A172 (cell line): ENCODE measurements at places on chromosomes 3 and 15.
A peak's percentile ranks its signal among the peaks of the same experiment; 100 is the strongest.

- DNase-seq: no peak
Observed at GRCh38 chr3:102537123-102537522, 102.3 kb downstream of the ZPLD1 start.

DNA sequence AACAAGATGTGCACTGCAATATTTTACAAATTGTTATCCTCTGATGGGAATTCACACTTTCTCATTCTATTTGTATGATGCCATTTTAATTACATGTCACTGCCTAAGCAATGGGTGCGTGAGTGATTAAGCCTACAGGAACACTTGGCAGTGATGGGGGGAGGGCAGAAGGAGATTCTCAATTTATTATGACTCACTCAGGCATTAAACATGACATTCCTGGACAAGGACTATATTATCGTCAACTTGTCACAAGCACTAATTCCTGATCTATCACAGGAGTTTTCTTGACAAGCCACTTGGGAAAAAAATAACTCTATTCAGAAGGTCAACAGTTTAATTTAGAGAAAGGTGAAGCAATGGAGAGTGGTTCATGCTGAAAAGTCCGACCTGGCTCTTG lies 556.8 kb downstream of the NSUN3 start:
- no peak for DNase-seq

- peak; percentile 38 for DNase-seq
Observed at GRCh38 chr3:40623567-40623966, 98.8 kb downstream of the ZNF621 start.

GRCh38 chr3:170961616-170962400 lies 53.4 kb upstream of the EIF5A2 start:
- DNase-seq: peak; percentile 29

DNA sequence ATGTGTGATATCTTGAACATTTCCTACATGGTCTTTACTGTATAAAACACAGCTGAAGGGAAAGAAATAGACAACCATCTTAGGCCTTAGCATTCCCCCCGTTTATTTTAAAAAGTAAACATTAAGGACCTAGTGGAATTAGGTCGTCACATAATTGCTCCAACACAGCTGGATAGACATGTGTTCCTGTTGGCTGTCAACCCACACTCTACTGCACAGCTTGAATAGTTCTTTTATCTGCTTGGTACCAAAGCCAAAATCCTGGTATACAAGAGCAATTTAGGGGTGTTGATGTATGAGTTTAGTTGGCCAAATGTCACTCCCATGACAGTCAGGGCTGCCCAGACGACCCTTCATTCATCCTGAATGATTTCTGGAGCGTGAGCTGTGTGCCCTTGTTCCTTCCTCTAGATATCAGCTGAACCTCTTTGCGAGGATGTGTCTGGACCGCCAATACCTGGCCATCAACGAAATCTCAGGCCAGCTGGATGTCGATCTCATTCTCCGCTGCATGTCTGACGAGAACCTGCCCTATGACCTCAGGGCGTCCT lies 179.7 kb downstream of the ITPR1 start:
- DNase-seq: no peak

GRCh38 chr3:10473581-10474274 lies 31.7 kb downstream of the ATP2B2 start:
- DNase-seq: no peak

GRCh38 chr15:85312486-85312885 lies 67.9 kb upstream of the AKAP13 start:
- DNase-seq: peak; percentile 40

GRCh38 chr3:148708409-148708808 lies 10.7 kb downstream of the AGTR1 start:
- DNase-seq: no peak

DNA sequence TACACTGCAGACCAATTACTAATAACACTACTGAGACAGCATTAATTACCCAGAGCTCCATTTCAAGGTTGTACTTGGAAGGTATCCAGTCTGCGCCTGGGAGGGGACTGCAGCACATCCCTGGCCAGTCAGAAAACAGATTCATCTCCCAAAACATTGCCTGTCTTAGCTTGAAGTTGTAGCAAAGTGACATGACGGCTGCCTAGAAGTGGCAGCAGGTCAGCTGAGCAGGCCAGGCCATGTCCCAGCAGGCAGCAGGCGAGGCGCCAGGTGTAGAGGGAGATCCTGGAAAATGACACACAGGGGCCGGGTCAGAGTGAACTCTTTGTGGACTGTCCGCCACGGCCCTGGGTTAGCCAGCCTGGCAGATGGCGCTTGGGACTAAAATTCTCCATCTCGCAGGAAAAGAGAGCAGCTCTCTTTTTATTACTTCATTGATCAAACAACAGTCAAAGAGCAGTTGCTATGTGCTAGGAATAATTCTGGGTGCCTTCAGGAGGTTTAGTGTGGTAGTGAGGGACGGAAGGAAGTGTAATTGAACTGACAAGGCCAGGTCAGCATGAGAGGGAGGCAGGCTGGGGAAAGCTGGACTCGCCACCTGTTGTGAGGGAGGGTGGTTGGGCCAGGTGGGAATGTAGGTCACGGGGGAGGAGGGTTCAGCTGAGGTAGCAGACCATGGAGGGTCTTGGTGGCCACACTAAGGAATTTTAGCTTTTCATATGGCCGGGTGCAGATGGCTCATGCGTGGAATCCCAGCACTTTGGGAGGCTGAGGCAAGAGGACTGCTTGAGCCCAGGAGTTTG lies 1.3 kb upstream of the MAP6D1 start:
- DNase-seq: no peak

DNA sequence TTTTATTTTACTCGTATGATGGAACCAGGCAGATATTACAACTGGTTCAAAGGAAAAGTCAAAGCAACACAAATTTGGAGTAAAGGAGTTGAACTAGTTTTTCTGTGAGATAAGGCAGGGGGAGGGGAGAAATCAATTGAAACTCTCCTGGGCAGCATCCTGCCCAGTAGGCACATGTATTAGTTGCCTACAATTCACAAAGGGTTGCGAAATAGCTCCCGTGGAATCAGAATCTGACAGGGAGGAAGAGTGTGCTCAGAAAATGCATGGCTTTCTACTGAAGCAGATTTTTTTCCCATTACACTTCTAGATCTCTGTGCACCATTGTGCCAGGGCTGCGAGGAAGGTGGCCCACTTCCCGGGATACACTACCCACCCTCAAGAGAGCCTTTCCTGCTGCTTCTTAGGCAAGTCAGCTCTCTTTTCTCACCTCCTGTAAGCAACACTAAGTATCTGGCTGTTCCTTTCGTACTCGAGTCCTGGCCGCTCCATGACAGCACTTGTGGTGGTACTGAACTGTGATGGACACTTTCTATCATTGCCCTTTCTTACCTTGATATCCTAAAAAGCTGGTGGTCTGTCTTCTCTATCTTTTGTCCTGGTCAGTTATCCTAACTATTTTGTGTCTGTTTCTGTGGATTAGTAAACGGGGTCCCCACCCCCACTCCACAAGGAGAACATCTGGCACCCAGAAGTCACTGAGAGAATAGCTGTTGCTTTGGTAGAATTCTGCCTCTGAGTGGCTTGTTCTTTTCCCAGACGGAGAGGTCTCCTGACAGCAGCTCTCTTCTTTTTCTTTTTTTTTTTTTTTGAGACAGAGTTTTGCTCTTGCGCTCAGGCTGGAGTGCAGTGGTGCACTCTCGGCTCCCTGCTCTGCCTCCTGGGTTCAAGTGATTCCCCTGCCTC lies 74.8 kb downstream of the RPL39L start:
- DNase-seq: no peak

GRCh38 chr3:33665294-33665693 lies 52.8 kb downstream of the CLASP2 start:
- DNase-seq: no peak

DNA sequence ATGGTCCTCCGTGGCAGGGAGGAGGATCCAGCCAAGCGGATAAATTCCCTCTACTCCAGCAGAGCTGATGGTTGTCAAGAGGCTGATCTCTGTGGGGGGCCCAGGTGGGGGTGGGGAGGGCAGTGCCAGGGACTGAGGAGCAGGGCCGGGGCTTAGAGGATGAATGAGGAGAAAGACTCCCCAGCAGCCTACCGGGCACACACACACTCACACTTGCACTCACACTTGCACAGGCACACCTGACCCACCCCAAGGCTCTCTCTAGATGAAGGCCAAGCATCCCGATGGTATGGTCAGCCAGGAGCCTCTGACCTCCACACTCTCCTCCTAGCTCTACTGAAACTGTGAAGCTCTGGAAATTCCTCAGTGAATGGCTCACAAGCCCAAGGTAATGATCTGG lies 131.3 kb upstream of the PRR20G start:
- DNase-seq: no peak

DNA sequence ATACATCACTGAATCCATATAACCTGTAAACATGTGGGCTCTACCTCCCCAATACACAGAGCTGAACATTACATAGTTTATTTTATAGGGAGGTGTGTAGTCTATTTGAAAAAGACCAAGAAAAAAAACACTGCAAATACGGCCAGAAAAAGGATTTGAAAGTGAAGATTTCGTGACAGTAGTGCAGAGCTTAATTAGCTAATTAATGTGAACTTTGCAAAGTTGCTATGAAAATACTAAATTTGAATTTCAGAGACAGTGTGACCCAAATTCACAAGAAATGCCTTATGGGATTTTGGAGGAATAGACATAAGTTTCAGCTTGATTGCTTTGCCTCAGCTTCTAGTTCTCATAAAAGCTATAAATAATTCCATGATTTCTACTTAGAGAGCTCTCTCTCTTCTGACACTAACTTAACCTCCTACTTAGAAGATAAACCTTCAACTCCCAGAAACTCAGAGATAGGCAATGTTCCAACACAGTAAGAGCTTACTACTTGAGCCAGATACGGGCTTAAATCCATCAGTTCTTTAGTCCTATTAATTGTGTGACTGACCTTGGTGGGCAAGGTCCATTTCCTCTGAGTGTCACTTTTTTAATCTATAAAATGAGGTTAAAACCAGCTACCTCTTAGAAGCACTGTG lies 87.3 kb upstream of the THBS1 start:
- DNase-seq: no peak

DNA sequence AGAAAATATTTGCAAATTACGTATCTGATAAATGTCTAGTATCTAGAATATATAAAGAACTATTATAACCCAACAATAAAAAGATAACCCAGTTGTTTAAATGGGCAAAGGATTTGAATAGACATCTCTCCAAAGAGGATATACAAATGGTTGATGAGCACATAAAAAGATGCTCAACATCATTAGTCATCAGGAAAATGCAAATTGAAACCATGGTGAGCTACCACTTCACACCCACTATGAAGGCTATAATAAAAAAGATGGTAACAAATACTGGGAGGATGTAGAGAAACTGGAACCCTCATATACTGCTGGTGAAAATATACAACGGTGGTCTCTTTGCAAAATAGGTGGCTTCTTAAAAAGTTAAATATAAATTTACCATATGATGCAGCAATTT lies 28.0 kb downstream of the RAD51 start:
- no peak for DNase-seq

- DNase-seq: no peak
Observed at GRCh38 chr3:99111235-99111634, 209.7 kb upstream of the DCBLD2 start.

GRCh38 chr3:40741729-40742128 lies 217.0 kb downstream of the ZNF621 start:
- DNase-seq: no peak

GRCh38 chr3:194028434-194029004 lies 107.4 kb upstream of the HES1 start:
- no peak for DNase-seq

DNA sequence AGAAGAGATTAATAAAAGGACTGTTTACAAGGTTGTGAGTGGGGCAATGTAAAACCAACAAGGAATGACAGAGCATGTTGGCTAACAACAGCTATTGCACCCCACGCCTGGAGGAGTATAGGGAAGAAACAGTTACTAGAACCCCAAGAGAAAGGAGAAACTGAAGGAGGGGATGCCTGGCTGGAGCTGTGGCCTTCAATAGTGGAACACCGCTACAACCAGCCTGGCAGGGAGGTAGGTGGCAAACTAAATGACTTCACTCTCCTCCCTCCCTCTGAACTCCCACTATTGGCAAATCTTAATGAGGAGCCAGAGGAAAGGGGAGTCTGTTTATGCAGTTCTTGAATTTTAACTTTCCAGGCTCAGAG lies 7.2 kb upstream of the CD47 start:
- no peak for DNase-seq

DNA sequence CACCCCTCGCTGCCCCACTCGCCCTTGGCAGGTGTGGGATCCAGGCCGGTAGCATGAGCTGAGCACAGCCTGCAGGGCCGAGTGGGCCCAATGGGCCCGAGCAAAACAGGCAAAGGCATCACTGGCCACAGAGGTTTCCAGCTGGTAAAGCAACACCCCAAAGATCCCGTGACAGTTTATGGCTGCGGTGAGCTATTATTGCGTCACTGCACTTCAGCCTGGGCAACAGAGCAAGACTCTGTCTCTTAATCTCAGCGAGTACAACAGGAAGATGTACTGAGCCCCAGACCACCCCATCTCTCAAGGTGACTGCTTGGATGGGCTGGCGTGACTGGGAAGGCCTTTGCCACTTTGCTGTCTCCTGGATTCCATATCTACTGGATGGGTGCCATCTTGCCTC lies 4.3 kb downstream of the JMJD7 start:
- DNase-seq: no peak

DNA sequence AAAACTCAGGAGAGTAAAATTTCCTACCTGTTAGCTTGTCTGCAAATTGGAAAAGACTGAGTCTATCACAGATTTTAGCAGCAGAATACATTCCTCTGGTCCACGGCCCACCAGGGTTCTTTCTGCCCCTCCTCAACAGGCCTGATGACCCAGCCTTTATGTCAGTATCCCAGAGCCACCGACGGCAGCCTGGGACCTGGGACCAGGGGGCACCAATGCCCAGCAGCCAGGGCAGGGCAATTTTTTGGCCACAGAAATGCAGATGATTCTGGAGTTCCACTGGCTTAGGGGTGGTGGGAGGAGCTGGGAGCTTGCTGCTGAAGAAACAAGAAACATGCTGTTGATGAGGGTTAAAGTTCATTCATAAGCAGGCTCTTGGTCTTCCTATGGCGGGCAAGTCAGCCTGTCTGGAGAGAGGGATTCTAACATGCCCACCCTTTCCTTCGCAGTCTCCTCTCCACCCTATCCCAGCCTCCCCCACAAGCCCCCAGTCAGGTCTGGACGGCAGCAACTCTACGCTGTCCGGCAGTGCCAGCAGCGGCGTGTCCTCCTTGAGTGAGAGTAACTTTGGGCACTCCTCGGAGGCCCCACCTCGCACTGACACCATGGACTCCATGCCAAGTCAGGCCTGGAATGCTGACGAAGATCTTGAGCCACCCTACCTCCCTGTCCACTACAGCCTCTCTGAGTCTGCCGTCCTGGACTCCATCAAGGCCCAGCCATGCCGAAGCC lies 4.3 kb upstream of the MANF start:
- no peak for DNase-seq

DNA sequence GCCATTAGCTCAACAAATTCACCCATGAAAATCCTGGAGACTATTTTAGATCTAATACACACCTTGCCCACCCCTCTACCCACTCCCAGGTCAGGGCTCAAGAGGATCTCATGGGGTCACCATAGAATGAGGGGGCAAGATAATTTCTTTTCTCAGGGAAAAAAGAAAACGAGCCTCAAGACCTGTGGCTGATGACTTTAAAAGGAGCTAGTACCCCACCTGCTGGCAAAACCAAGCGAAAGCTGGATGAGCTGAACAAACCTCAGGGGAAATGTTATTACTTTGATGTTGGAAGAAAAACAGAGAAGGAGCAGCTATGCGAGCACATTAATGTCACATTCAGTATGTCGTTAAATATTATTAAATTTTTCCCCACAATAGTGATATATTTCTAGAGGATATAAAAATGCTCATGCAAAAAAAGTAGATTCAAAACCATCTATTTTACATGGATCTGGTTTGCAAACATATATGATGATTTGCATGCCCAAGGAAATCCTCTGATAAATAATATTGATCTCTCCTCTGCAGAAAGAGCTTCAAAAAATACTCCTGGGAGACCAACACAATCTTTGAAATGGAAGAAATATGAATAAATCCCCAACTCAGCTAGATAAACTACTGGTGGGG lies 37.7 kb downstream of the PLD1 start:
- peak; percentile 60 for DNase-seq
